ENCODE measurements at places on chromosomes 6 and 20.

- DNase-seq: no peak
Measured at GRCh38 chr20:61599061-61599531, 347.0 kb downstream of the CDH4 start.

DNA sequence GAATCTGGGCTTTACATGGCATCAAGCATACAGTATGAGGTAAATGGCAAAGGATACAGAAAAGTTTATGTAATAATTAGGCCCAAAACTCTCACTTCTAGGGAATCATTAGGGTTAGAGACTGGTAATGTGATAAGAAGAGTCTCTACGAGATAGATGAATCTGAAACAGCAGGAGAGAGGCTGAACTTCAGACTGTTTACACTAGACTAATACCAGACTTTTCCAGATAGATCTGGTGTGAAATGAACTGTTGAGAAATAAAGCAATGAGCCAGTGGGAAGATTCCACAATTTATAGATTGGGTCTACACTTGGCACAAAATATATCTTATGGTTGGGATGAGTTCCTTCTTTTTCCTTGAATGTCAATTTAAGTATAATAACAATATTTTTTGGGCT is 134.3 kb downstream of the MAN1A1 start:
- no peak for DNase-seq

- DNase-seq: no peak
Measured at GRCh38 chr6:28898710-28898965, 25.1 kb downstream of the TRIM27 start.

DNA sequence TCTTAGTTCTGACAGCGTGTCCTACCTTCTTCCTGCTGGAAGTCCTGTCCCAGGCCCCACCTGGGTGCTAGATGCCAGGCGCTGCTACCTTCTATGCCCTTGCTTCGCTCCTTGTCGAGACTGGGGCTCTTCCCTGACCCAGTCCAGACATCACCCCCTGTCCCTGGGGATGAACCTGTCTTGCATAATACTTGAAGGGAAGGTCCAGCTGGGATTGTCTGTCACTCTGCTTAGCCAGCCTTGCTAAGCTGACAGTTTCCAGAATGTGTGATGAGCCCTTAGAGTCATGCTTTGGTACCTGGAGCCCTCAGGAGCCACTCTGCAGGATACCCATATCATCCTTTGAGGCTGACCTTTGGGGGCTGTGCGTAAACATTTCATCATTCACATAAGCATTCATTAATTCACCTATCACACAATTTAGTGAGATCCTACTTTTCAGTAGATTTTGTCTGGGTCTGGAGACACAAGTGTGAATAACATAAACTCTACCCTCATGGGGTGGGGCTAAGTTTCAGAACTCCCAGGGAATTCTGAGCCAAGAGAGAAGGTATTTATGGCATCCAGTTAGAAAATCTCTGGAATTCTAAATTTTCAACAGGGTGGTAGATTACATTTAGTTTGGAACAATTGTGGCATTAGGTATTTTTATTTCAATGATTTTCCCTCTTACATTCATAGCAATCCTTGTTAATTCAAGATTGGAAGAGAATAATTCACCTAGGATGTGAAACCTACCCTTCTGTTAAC is 151.1 kb upstream of the HDAC2 start:
- no peak for DNase-seq

DNA sequence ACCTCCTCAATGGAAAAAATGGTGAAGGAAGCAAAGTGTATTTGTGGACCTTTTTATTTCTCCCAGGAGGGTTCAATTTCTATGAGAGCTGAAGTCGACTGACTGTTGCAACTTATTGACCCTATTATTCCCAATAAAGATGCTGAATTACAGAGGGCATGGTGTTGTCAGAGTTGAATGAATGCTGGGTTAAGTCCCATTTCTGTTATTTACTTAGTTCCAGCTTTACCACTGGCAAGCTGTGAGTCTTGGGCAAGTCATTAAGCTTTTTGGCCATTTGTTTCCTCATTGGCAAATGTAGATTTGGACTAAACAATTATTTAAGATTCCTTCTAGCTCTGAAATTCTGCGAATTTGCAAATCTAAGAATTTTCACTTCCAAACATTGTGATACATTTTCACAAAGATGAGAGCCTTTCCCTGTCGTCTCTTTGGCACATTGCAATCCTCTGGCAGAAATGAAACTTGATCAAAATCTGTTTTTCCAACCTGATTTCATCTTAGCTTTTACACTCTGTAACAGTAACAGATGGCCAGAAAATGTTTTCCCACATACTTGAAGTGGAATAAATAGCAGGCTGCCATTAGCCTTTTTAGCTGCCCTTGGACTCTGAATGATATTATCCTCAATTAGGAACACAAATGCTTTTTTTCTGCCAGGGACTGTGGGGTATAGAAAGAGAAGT is 21.3 kb downstream of the BLTP3A start:
- no peak for DNase-seq

DNA sequence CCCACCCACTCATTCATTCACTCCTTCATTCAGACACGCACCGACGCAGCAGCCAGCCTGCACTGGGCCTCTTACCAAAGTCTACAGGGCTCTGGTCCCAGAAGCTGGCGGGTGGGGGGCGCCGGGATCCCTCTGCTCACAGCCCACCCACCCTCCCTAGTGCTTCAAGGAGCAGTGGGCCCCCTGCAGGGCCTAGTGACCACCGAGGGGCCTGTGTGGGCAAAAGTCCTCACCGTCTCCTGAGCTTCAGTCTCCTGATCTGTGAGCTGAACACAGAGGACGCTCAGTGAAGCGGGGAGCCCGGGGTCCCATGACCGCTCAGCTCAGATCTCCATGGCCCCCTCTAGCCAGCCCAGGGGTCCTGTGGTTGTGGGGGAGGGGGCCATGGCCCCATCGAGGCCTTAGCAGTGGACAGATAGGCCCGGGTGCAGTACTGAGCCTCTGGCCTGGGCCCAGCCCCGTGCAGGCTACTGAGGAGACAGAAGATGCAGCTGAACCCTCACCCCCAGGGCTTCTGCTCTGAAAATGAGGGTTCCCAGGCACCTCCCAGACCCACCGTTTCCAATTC is 33.4 kb upstream of the MRGBP start:
- no peak for DNase-seq

DNA sequence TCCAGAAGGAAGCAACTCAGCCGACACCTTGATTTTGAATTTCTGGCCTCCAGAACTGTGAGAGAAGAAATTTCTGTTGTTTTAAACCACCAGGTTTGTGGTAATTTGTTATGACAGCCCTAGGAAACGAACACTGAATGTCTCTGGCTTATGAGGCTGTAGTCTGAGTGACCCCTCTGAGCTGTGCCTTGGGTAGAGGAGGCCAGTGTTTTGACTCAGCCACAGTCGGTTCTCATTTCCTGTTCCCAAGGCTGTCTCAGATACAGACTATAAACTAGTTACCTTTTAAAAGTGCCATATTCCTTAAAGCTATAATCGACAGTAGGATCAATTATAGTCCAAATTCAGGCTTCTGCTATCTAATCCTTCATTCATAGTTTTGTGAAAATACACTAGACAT is 391.2 kb upstream of the MAP3K7 start:
- no peak for DNase-seq

- DNase-seq: no peak
Measured at GRCh38 chr20:46928580-46929132, 34.0 kb downstream of the EYA2 start.

GRCh38 chr20:62929051-62929538 is 2.8 kb upstream of the DIDO1 start:
- DNase-seq: no peak

DNA sequence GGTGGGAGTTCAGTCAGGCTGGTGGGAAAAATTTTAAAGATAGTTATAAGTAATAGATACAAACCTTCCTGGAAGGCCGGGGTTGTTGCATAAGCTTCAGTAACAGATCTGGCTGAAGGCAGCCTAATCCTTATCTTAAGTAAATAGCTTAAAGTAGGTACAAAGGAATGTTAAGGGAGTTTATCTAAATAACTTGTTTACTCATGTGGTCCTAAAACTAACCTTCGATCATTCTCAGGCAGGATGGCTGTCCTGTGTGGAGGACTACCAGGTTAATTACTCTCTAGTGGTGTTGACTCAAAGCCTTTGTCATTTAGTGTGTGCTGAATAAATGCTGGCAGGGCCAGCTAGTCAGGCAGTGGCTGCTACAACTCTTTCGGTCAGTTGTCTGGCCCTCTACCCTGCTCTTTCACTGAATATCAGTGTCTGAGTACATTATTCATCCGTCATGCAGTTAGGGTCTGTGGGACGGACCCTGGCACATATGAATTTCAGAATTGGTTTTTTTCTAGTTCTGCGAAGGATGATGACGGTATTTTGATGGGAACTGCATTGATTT is 131.6 kb upstream of the TAB2 start:
- no peak for DNase-seq

DNA sequence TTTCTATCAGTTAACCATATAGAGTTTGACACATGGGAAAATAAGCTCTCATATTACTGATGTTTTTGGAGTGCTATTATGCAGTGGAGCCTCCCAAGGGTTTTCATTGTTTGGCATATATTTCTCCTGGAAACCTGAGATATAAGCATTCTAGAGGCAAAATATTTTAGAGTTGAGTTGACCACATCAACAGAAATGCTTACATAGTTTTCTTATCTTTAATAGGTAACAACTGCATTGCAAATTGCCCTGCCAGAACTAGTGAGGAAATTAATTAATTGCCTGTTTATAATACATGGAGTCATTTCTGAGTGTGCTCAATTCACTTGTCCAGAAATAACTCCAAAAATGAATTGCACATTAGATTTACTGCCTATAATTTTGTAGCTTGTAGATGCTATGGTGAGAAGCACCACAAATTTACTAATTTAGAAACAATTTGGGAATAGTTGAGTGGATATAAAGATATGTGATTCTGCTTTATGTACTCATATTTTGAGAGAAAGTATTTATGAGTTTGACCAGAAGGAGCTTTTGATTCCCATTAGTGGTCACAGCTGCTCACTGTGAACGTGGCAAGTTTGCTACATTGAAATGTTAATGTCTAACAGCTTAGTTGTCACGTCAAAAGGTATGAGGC is 288.7 kb downstream of the CD109 start:
- DNase-seq: no peak

DNA sequence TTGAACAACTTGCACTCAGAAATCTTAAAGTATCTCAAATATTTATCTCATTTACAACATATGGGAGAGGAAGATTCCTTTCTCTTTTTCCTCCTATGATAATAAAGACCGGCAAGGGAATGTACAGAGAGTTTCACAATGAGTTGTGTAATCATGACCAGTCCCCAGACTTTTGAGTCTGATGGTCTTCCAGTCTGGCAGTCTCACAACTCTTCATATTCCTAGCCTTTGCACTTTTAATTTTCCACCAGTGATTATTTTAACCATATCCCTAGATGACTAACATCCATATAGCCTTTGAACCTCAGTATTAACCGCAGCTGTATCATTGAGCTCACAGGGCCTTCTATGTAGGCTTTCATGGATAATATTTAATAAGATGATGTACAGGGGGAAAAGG is 278.5 kb downstream of the KHDC1L start:
- no peak for DNase-seq

DNA sequence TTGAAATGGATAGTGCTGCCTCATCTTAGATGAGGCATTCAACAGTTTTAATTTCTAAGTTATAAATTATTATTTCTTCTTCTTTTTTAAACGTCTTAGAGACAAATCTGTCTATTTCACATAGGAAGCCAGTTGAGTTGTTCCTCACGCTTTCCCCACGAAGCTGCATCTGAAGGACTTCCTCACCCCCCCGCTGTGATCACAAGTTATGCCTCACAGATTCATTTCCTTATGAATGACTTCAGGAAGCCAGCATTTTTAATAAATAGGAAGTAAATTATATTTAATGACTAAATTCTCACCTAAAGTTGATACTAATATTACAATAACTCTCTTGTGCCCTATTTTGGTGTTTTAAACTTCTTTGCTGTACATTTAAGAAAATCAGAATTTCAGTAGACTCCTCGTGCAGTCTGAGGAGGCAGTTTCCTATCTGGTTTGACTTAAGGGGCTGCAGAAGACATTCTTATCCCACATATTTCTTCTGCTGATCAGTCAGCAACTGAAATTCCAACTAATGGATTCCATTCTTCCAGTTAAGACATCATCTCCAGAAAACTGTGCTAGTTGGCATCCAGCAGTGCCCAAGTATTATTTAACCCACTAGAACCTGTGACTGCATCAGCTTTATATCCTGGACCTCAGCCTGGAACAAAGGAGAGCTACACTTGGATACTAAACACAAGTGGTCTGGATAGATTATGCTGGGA is 182.7 kb upstream of the CCN2 start:
- DNase-seq: no peak

GRCh38 chr20:35448788-35449373 is 6.5 kb upstream of the CEP250 start:
- no peak for DNase-seq

DNA sequence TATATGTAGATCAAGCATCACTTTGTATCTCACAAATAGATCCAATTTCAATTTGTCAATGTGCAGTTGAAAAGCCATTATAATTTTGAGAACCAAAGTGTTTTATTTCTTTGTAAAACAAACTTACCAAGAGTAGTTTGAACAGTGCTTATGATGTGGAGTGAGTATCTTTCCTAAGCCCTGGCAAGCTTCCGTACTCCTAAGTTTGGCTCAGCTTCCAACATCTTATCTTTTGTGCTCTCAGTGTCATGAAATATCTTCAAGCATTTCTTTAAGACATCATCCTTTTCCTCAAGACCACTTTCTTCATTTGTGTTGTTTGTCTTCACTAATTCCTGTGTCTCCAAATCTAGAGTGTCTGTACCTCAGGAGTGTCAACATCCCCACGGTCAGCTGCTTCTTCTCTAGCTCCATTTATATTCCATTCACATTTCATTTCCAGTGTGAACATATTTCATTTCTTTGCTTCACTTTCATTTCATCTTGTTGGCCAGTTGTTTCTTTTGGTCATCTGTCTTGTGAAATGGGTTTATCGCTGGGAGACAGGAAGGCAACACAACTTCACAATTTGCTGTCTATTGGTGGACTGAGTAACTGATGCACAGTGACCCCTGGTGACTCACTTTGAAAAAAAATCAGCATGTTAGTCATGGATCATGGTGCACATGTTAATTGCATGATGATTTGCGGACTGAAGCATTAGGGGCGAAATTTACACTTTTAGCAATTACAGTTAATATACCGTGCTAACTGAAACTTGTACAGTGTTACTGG is 36.9 kb downstream of the SLC24A3 start:
- no peak for DNase-seq

DNA sequence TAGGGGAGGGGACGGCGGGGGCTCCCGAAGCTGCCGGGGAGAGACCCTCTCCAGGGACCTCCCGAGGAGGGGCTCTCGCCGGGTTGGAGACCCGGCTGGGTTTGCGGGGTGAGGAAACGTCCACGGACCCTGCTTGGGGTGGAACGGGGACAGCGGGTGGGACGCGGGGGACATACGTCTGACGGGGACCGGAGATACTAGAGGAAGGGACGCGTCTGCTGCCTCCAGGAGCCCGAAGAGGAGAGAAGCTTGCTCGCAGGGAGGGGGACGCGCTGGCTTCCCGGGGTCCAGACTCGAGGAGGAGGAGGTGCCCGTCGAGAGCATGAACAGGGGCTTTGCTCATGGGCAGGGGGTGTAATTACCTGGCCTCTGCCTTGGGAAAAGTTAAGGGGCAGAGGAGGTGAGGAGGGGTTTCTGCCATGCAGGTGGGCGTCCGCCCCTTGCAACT is 593 bp downstream of the DNMT3B start:
- no peak for DNase-seq

GRCh38 chr6:105886066-105886813 is 199.9 kb upstream of the PRDM1 start:
- DNase-seq: no peak

- DNase-seq: no peak
Measured at GRCh38 chr20:38728191-38728781, 4.0 kb downstream of the SLC32A1 start.

GRCh38 chr20:652615-653109 is 338 bp downstream of the SRXN1 start:
- DNase-seq: no peak

GRCh38 chr6:109922851-109923250 is 55.3 kb upstream of the GPR6 start:
- DNase-seq: no peak
